ENCODE measurements at places on chromosomes 7 and 10. TPM values are rescaled to one million over a fixed set of nuclear protein-coding genes. Genes with fewer than 3 reads are reported as not detected.

Gene TRUB1
- 18.3 TPM for total RNA-seq

Gene GJD4
- not detected for total RNA-seq

Gene SUN3
- not detected for total RNA-seq

Gene SVIL
- 209 TPM for total RNA-seq

Gene PRSS1
- total RNA-seq: not detected

Gene PIK3AP1
- total RNA-seq: 3.3 TPM

Gene LEP
- 0.89 TPM for total RNA-seq

Gene FAM25A
- not detected for total RNA-seq

Gene ADIRF
- total RNA-seq: 790 TPM

Gene NUDT13
- total RNA-seq: 2.5 TPM

Gene COL26A1
- not detected for total RNA-seq

Gene TMEM270
- total RNA-seq: not detected

Gene RTKN2
- total RNA-seq: 0.78 TPM

Gene DTX2
- 67.8 TPM for total RNA-seq

Gene SUGCT
- 3.1 TPM for total RNA-seq

Gene FERD3L
- 0.86 TPM for total RNA-seq

Gene THSD7A
- total RNA-seq: 21.6 TPM

Gene GPR22
- not detected for total RNA-seq

Gene CREM
- 32.6 TPM for total RNA-seq

Gene KCND2
- 4.9 TPM for total RNA-seq

Gene LRRD1
- total RNA-seq: not detected

Gene SPAG6
- total RNA-seq: 2.6 TPM

Gene PPP1R17
- not detected for total RNA-seq

Gene ADRB1
- 1.4 TPM for total RNA-seq

Gene SFXN3
- total RNA-seq: 36.8 TPM

Gene FBXL13
- 4.0 TPM for total RNA-seq

Gene ZEB1
- total RNA-seq: 58.3 TPM
